ENCODE measurements at places on chromosomes 12 and 14. TPM values are rescaled to one million over a fixed set of nuclear protein-coding genes. Genes with fewer than 3 reads are reported as not detected.
A peak's percentile ranks its signal among the peaks of the same experiment; 100 is the strongest.

Gene TSPAN19
- total RNA-seq, result 0.66 TPM

GRCh38 chr12:114447274-114447716 is 41.4 kb upstream of the TBX5 start:
- H3K4me1 ChIP-seq, result no peaks in the 10 kb centered on the region
- no peak overlapping the region for H3K4me3 ChIP-seq
- no peaks in the 10 kb centered on the region for H3K36me3 ChIP-seq

DNA sequence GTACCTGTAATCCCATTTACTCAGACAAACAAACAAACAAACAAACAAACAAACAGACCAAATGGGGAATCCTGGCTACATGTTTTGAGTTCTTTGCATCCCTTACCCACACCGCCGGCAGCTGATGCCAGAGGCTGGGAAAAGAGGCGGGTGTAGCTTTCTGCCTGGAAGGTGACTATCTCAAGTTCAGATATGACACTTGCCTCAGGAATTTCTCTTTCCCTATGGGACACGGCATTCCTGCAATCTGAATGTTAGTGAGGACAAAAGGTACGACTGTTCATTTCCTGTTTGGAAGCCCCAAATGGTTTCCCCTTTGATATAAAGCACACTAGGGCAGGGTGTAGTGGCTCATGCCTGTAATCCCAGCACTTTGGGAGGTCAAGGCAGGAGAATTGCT is 2.9 kb downstream of the MYL2 start:
- H3K36me3 ChIP-seq, result no peaks in the 10 kb centered on the region
- DNase-seq, result no peak
- H3K27me3 ChIP-seq, result no peaks in the 10 kb centered on the region
- no peak overlapping the region for H3K4me3 ChIP-seq

DNA sequence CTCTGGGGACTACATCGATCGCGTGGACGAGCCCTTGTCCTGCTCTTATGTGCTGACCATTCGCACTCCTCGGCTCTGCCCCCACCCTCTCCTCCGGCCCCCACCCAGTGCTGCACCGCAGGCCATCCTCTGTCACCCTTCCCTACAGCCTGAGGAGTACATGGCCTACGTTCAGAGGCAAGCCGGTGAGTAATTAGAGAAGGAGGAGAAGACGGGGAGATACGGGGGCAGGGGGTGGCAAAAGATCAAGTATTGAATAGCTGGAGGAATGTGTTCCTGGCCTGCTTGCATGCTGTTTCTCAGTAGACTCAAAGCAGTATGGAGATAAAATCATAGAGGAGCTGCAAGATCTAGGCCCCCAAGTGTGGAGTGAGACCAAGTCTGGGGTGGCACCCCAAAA is 21.9 kb downstream of the OS9 start:
- H3K36me3 ChIP-seq, result peaks cover 2% of the 10 kb centered on the region
- H3K27ac ChIP-seq, result no peak overlapping the region
- H3K4me1 ChIP-seq, result no peaks in the 10 kb centered on the region
- no peak for DNase-seq

Gene FSCB
- not detected for total RNA-seq

Gene AQP6
- total RNA-seq, result 12.0 TPM

GRCh38 chr14:105974902-105975301 is 448.5 kb downstream of the TMEM121 start:
- no peaks in the 10 kb centered on the region for H3K36me3 ChIP-seq
- no peaks in the 10 kb centered on the region for H3K4me1 ChIP-seq
- no peak for DNase-seq
- no peaks in the 10 kb centered on the region for H3K27me3 ChIP-seq
- no peak overlapping the region for H3K4me3 ChIP-seq
- H3K27ac ChIP-seq, result no peak overlapping the region

Gene EFS
- 5.5 TPM for total RNA-seq

Gene ACAD10
- 33.7 TPM for total RNA-seq

Gene LRR1
- 6.6 TPM for total RNA-seq

DNA sequence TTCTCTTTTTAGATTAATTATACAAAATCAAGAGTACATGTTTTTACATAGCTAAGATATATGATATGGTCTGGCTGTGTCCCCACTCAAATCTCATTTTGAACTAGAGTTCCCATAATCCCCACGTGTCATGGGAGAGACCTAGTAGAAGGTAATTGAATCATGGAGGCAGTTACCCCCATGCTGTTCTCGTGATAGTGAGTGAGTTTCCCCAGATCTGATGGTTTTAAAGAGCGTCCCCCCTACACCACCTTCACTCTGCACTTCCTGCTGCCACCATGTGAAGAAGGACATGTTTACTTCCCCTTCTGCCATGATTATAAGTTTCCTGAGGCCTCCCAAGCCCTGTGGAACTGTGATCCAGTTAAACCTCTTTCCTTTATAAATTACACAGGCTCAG is 21.4 kb upstream of the DRAM1 start:
- no peaks in the 10 kb centered on the region for H3K36me3 ChIP-seq
- no peak overlapping the region for H3K4me3 ChIP-seq
- DNase-seq, result no peak

Gene KRT83
- total RNA-seq, result not detected

GRCh38 chr12:6592087-6592486 is 15.1 kb downstream of the CHD4 start:
- peak; percentile 8 for DNase-seq
- no peaks in the 10 kb centered on the region for H3K27me3 ChIP-seq
- no peak overlapping the region for H3K27ac ChIP-seq
- no peaks in the 10 kb centered on the region for H3K4me1 ChIP-seq

GRCh38 chr12:79686171-79686570 is 4.6 kb downstream of the PAWR start:
- DNase-seq, result no peak
- H3K36me3 ChIP-seq, result no peaks in the 10 kb centered on the region
- no peaks in the 10 kb centered on the region for H3K27me3 ChIP-seq

Gene BATF
- 3.7 TPM for total RNA-seq

All from kidney (tissue), 22 donors.